ENCODE measurements at places on chromosomes 3 and 15. TPM values are rescaled to one million over a fixed set of nuclear protein-coding genes. Genes with fewer than 3 reads are reported as not detected.

The C3orf22 gene
- polyA plus RNA-seq: not detected

The MOBP gene
- not detected for polyA plus RNA-seq

The STRA6 gene
- polyA plus RNA-seq: 11.9 TPM

The GABRB3 gene
- 74.6 TPM for polyA plus RNA-seq

The CPA3 gene
- not detected for polyA plus RNA-seq

The NMNAT3 gene
- 4.6 TPM for polyA plus RNA-seq

The SKOR1 gene
- polyA plus RNA-seq: 0.81 TPM

The CHST13 gene
- not detected for polyA plus RNA-seq

The IL17RE gene
- polyA plus RNA-seq: not detected

The GPR171 gene
- polyA plus RNA-seq: not detected

The P2RY14 gene
- not detected for polyA plus RNA-seq

The TLR9 gene
- polyA plus RNA-seq: not detected

The NEDD4 gene
- polyA plus RNA-seq: 1.8 TPM

The POTEB3 gene
- polyA plus RNA-seq: not detected

The TWF2 gene
- polyA plus RNA-seq: 58.5 TPM

The PAK2 gene
- 40.3 TPM for polyA plus RNA-seq

The LDHAL6B gene
- polyA plus RNA-seq: not detected

The STRIT1 gene
- polyA plus RNA-seq: 1.1 TPM

The FBXL2 gene
- polyA plus RNA-seq: 82.0 TPM

The TP63 gene
- not detected for polyA plus RNA-seq

The FHIT gene
- not detected for polyA plus RNA-seq

The TMEM42 gene
- 18.2 TPM for polyA plus RNA-seq

The PLA1A gene
- polyA plus RNA-seq: not detected

The LYZL4 gene
- polyA plus RNA-seq: not detected

The ROPN1 gene
- not detected for polyA plus RNA-seq

The TMEM44 gene
- 40.6 TPM for polyA plus RNA-seq

The TF gene
- 0.24 TPM for polyA plus RNA-seq

The HYPK gene
- 4.4 TPM for polyA plus RNA-seq

The C2CD4A gene
- not detected for polyA plus RNA-seq

The SLC15A2 gene
- 1.6 TPM for polyA plus RNA-seq

The THSD4 gene
- 0.46 TPM for polyA plus RNA-seq

The TJP1 gene
- 6.2 TPM for polyA plus RNA-seq

The TRIM42 gene
- polyA plus RNA-seq: not detected

The CHRNB4 gene
- polyA plus RNA-seq: not detected

The ADAMTS17 gene
- not detected for polyA plus RNA-seq

The SLC22A14 gene
- polyA plus RNA-seq: 0.16 TPM

The ZPLD1 gene
- not detected for polyA plus RNA-seq
